ENCODE measurements at places on chromosomes 16 and 17.
A peak's percentile ranks its signal among the peaks of the same experiment; 100 is the strongest.

GRCh38 chr17:63598281-63598680 lies 2.4 kb upstream of the TACO1 start:
- H3K27ac ChIP-seq, result no peak overlapping the region
- H3K4me1 ChIP-seq, result peaks cover 34% of the 10 kb centered on the region
- no peak for DNase-seq
- peaks cover 13% of the 10 kb centered on the region for H3K36me3 ChIP-seq

DNA sequence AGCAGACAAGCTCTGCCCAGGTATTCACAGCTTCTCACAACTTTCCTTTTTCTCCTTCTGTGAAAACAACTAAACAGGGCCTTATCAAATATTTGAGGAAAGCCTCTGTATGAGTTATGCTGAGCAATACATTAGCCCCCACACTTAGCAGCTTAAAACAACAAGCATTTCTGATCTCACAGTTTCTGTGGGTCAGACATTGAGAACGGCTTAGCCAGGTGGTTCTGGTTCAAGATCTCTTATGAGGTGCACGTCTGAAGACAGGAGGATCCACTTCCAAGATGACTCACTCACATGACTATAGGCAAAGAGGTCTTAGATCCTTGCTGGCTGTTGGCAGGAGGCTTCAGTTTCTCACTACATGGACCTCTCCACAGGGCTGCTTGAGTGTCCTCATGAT lies 181.4 kb upstream of the WSCD1 start:
- peaks cover 16% of the 10 kb centered on the region for H3K27me3 ChIP-seq
- no peaks in the 10 kb centered on the region for H3K4me1 ChIP-seq
- H3K4me3 ChIP-seq, result no peak overlapping the region
- no peaks in the 10 kb centered on the region for H3K36me3 ChIP-seq
- no peak overlapping the region for H3K27ac ChIP-seq

DNA sequence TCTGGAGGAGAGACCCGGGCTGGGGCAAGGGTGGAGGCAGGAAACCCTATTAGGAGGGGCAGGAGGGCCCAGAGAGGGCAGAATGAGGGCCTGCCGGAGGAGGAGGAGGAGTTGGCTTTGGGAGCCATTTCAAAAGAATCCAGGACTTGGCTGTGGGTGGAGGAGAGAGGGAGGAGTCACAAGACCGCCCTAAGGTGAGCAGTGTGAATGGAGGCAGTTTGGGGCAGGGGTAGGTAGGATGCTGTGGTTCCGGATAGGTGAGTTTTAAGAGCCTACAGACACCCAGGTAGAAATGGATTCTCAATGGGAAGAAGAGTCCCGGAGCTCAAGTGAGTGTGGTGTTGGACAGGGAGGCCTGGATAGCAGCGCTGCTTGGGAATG lies 80.3 kb downstream of the ARHGAP23 start:
- H3K36me3 ChIP-seq, result no peaks in the 10 kb centered on the region
- H3K27ac ChIP-seq, result no peak overlapping the region
- DNase-seq, result no peak
- no peak overlapping the region for H3K4me3 ChIP-seq
- peaks cover 5% of the 10 kb centered on the region for H3K4me1 ChIP-seq
- H3K27me3 ChIP-seq, result peaks cover 41% of the 10 kb centered on the region

- no peaks in the 10 kb centered on the region for H3K27me3 ChIP-seq
- H3K4me3 ChIP-seq, result peak overlapping the region; percentile 98
- peaks cover 56% of the 10 kb centered on the region for H3K36me3 ChIP-seq
- H3K27ac ChIP-seq, result peak overlapping the region; percentile 100
Measured at GRCh38 chr17:1398028-1398427, 2.0 kb downstream of the YWHAE start.

- no peaks in the 10 kb centered on the region for H3K27me3 ChIP-seq
- no peaks in the 10 kb centered on the region for H3K36me3 ChIP-seq
- no peak overlapping the region for H3K27ac ChIP-seq
- no peak overlapping the region for H3K4me3 ChIP-seq
Measured at GRCh38 chr17:78899361-78900260, 3.4 kb downstream of the CEP295NL start.

GRCh38 chr16:80536238-80536637 lies 4.6 kb upstream of the DYNLRB2 start:
- H3K36me3 ChIP-seq, result no peaks in the 10 kb centered on the region
- no peak for DNase-seq
- H3K27me3 ChIP-seq, result peaks cover 20% of the 10 kb centered on the region
- no peak overlapping the region for H3K4me3 ChIP-seq

- H3K27ac ChIP-seq, result no peak overlapping the region
- no peaks in the 10 kb centered on the region for H3K4me1 ChIP-seq
- H3K36me3 ChIP-seq, result no peaks in the 10 kb centered on the region
- H3K4me3 ChIP-seq, result no peak overlapping the region
- DNase-seq, result no peak
Measured at GRCh38 chr16:73002866-73003265, 45.1 kb downstream of the ZFHX3 start.

GRCh38 chr17:43713494-43714162 lies 45.0 kb downstream of the SOST start:
- H3K27ac ChIP-seq, result no peak overlapping the region
- peaks cover 5% of the 10 kb centered on the region for H3K36me3 ChIP-seq
- DNase-seq, result peak; percentile 15
- H3K27me3 ChIP-seq, result peaks cover 24% of the 10 kb centered on the region

GRCh38 chr17:79087428-79088143 lies 13.0 kb downstream of the ENGASE start:
- no peaks in the 10 kb centered on the region for H3K4me1 ChIP-seq
- no peak overlapping the region for H3K27ac ChIP-seq
- H3K36me3 ChIP-seq, result no peaks in the 10 kb centered on the region
- DNase-seq, result peak; percentile 55
- no peak overlapping the region for H3K4me3 ChIP-seq

- H3K27me3 ChIP-seq, result peaks cover 11% of the 10 kb centered on the region
- peak overlapping the region; percentile 8 for H3K27ac ChIP-seq
- peaks cover 6% of the 10 kb centered on the region for H3K4me1 ChIP-seq
- no peak overlapping the region for H3K4me3 ChIP-seq
Measured at GRCh38 chr16:89261691-89262563, 44.4 kb downstream of the ZNF778 start.

DNA sequence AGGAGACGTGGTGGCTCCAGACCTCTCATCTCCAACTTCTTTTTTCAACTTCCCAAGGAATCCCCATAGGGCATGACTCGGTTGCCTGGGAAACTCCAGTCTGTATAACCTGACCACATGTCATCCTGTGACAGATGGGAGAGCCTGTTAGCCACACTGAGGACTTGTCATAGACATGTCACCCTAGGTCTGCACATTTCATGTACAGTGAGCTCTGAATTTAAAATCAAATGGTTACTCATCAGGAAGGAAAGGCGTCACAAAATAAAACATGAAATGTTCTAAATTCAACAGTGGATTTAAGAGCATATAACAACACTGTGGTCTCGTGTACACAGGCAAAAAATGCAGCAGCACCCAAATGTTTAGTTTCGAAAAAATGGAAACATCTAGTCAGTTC lies 22.2 kb upstream of the ADAMTS18 start:
- no peaks in the 10 kb centered on the region for H3K4me1 ChIP-seq
- no peak overlapping the region for H3K27ac ChIP-seq
- H3K27me3 ChIP-seq, result peaks cover 2% of the 10 kb centered on the region
- H3K4me3 ChIP-seq, result no peak overlapping the region
- no peaks in the 10 kb centered on the region for H3K36me3 ChIP-seq

GRCh38 chr16:56823081-56823733 lies 41.8 kb upstream of the SLC12A3 start:
- no peaks in the 10 kb centered on the region for H3K27me3 ChIP-seq
- peaks cover 25% of the 10 kb centered on the region for H3K36me3 ChIP-seq
- H3K27ac ChIP-seq, result no peak overlapping the region
- DNase-seq, result no peak

GRCh38 chr16:86509759-86510464 lies 415 bp upstream of the FOXF1 start:
- no peak overlapping the region for H3K27ac ChIP-seq
- H3K27me3 ChIP-seq, result peaks cover 61% of the 10 kb centered on the region
- no peak overlapping the region for H3K4me3 ChIP-seq
- H3K4me1 ChIP-seq, result peaks cover 16% of the 10 kb centered on the region

GRCh38 chr17:32631341-32632096 lies 144.7 kb downstream of the CDK5R1 start:
- no peak overlapping the region for H3K27ac ChIP-seq
- DNase-seq, result no peak
- H3K4me1 ChIP-seq, result no peaks in the 10 kb centered on the region
- H3K4me3 ChIP-seq, result no peak overlapping the region
- H3K27me3 ChIP-seq, result no peaks in the 10 kb centered on the region
- no peaks in the 10 kb centered on the region for H3K36me3 ChIP-seq

- no peaks in the 10 kb centered on the region for H3K27me3 ChIP-seq
- H3K36me3 ChIP-seq, result peaks cover 27% of the 10 kb centered on the region
- H3K4me1 ChIP-seq, result no peaks in the 10 kb centered on the region
- DNase-seq, result no peak
Measured at GRCh38 chr17:30187573-30187972, 47.9 kb downstream of the SLC6A4 start.

DNA sequence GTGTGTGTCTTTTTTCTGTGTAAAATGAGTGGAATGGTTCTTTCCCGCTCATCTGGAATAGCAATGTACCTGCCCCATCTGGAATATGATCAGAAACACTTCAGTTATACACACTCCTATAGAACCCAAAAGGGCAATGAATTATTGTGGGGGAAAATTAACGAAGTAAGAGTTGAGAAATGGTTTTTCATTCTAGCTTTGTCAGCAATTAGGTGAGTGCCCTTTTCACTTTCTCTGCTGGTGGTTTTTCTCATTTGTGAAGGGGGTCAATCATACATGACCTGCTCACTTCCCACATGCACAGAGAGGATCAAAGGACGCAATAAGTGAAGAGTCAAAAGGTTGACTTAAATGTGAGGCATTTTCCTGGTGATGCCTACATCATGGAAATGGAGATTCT lies 168.0 kb downstream of the HS3ST3B1 start:
- no peaks in the 10 kb centered on the region for H3K27me3 ChIP-seq
- no peak overlapping the region for H3K4me3 ChIP-seq
- no peaks in the 10 kb centered on the region for H3K4me1 ChIP-seq
- H3K36me3 ChIP-seq, result no peaks in the 10 kb centered on the region

GRCh38 chr16:17512636-17513220 lies 42.0 kb upstream of the XYLT1 start:
- no peak for DNase-seq
- peaks cover 24% of the 10 kb centered on the region for H3K27me3 ChIP-seq
- no peak overlapping the region for H3K27ac ChIP-seq
- H3K36me3 ChIP-seq, result no peaks in the 10 kb centered on the region
- no peak overlapping the region for H3K4me3 ChIP-seq
- no peaks in the 10 kb centered on the region for H3K4me1 ChIP-seq

GRCh38 chr17:82389379-82389778 lies 17.8 kb downstream of the UTS2R start:
- H3K4me3 ChIP-seq, result no peak overlapping the region
- H3K4me1 ChIP-seq, result no peaks in the 10 kb centered on the region
- peaks cover 2% of the 10 kb centered on the region for H3K27me3 ChIP-seq
- no peak overlapping the region for H3K27ac ChIP-seq

- H3K27me3 ChIP-seq, result peaks cover 53% of the 10 kb centered on the region
- no peak overlapping the region for H3K4me3 ChIP-seq
- no peaks in the 10 kb centered on the region for H3K36me3 ChIP-seq
- peaks cover 15% of the 10 kb centered on the region for H3K4me1 ChIP-seq
Measured at GRCh38 chr17:58245428-58246103, 7.2 kb downstream of the LPO start.

DNA sequence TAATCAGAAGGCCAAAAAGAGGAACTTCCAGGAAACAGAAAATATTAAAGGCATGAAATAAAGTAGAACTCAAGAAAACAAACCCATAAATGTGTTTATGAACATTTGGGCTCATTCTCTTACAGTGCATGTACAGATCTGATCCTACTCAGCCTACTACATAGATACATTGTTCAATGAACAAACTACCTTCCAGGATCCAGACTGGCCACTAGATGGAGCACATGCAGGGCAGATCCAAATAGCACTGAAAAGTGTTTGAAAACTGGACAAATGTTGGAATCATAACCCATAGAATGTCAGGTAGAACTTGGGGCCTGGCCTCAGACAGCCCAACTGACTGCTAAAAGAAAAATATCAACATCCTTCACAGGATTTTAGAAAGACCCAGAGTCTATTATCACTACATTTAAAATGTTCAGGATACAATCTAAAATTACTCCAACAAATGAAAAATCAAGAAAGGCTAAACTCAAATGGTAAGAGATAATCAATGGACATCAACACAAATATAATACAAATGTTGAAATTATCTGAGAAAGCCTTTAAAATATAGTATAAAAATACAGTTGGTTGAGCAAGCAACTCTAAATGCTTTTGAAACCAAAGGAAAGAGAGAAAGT lies 122.4 kb upstream of the NUDT7 start:
- H3K4me1 ChIP-seq, result no peaks in the 10 kb centered on the region
- no peak for DNase-seq
- no peak overlapping the region for H3K4me3 ChIP-seq
- peaks cover 4% of the 10 kb centered on the region for H3K27me3 ChIP-seq
- H3K27ac ChIP-seq, result no peak overlapping the region
- H3K36me3 ChIP-seq, result no peaks in the 10 kb centered on the region

GRCh38 chr17:39196808-39197291 lies 619 bp downstream of the CACNB1 start:
- no peak for DNase-seq
- peak overlapping the region; percentile 82 for H3K4me3 ChIP-seq

- H3K4me3 ChIP-seq, result no peak overlapping the region
- H3K36me3 ChIP-seq, result no peaks in the 10 kb centered on the region
- H3K4me1 ChIP-seq, result no peaks in the 10 kb centered on the region
Measured at GRCh38 chr16:47888142-47888541, 267.7 kb downstream of the ABCC12 start.

DNA sequence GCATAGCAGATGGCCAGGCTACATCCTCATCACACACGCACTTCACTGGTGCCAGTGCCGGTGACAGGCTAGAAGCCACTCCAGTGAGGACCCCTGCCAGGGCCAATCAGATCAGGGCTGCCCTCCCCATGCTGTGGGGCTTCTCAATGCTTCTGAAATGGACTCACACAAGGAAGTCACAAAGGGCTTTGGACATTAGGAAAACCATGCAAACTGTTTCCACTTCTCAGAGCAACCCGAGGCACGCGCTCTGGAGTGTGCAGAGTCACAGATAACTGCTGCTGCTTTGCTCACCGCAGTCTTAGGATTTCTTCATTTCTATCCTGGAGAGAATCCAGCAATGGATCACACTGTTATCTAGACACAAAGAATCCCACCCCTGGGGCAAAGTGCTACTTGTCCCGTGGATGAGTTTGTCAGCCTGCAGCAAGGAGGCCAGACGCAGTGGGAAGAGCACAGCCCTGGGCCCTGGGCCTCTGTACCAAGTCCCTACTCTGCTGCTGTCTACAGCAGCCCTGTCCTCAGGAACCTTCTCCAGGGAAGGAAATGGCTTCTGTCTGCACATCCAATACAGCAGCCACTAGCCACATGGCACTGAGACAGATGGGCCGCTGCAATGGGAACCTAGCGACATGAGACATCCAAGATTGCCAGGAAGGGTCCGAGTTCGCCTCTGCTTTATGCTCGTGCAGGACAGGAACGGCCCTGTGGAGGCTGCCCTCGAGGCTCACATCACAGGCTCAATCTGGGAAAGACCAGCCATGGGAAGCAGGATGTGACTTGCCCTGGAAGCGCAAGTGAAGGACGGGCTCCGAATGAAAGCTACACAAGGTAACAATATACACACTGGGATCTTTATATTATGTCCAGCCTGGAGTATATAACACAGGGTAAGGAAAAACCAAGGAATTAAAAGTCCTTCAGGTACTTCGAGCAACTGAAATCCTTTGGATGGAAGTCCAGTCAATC lies 169.3 kb downstream of the ZFHX3 start:
- peaks cover 24% of the 10 kb centered on the region for H3K4me1 ChIP-seq
- no peaks in the 10 kb centered on the region for H3K27me3 ChIP-seq
- no peak for DNase-seq
- no peak overlapping the region for H3K27ac ChIP-seq
- no peak overlapping the region for H3K4me3 ChIP-seq

Data from activated T-helper 2 cell treated with anti-CD3 and anti-CD28 coated beads, Interferon-gamma antibody, Interleukin-2, Interleukin-4, amounts not matched to agents 10 μg/mL and 5 μg/mL and 100 μg/mL, durations not matched to agents 14 hours and 24 hours and 36 hours (primary cell).